ENCODE measurements at places on chromosomes 12 and 14. TPM values are rescaled to one million over a fixed set of nuclear protein-coding genes. Genes with fewer than 3 reads are reported as not detected.

GRCh38 chr12:94674051-94674451 lies 23.7 kb upstream of the TMCC3 start:
- H3K36me3 ChIP-seq = peaks cover 3% of the 10 kb centered on the region
- H3K27ac ChIP-seq = no peak overlapping the region
- H3K4me3 ChIP-seq = no peak overlapping the region
- H3K27me3 ChIP-seq = peaks cover 2% of the 10 kb centered on the region
- no peak for DNase-seq
- no peaks in the 10 kb centered on the region for H3K4me1 ChIP-seq

GRCh38 chr12:124752437-124753227 lies 111.0 kb downstream of the SCARB1 start:
- peak overlapping the region; percentile 57 for H3K27ac ChIP-seq
- peaks cover 19% of the 10 kb centered on the region for H3K27me3 ChIP-seq
- H3K36me3 ChIP-seq = peaks cover 8% of the 10 kb centered on the region
- no peak for DNase-seq
- H3K4me1 ChIP-seq = peaks cover 42% of the 10 kb centered on the region

GRCh38 chr12:56152132-56152755 lies at the start of gene MYL6B:
Gene MYL6B, plus strand, starts transcription at chr12:56152587. Its CDS starts 1,332 bp downstream, at chr12:56153919.
- H3K27me3 ChIP-seq = peaks cover 11% of the 10 kb centered on the region
- peak; percentile 94 for DNase-seq
- peak within 1 kb of the TSS; percentile 93 for H3K27ac ChIP-seq
- peaks cover 11% of the 10 kb centered on the region for H3K4me1 ChIP-seq
- peak within 1 kb of the TSS; percentile 89 for H3K4me3 ChIP-seq

- no peak overlapping the region for H3K27ac ChIP-seq
- H3K27me3 ChIP-seq = no peaks in the 10 kb centered on the region
- H3K4me3 ChIP-seq = no peak overlapping the region
- H3K36me3 ChIP-seq = peaks cover 6% of the 10 kb centered on the region
- H3K4me1 ChIP-seq = peaks cover 6% of the 10 kb centered on the region
Measured at GRCh38 chr12:55258303-55258702, 13.9 kb downstream of the OR6C74 start.

GRCh38 chr14:92680781-92681650 lies 67.4 kb downstream of the LGMN start:
- H3K4me1 ChIP-seq = no peaks in the 10 kb centered on the region
- no peaks in the 10 kb centered on the region for H3K27me3 ChIP-seq
- peak; percentile 83 for DNase-seq
- no peak overlapping the region for H3K4me3 ChIP-seq
- H3K27ac ChIP-seq = no peak overlapping the region

- H3K27ac ChIP-seq = no peak overlapping the region
- no peak for DNase-seq
- no peak overlapping the region for H3K4me3 ChIP-seq
- no peaks in the 10 kb centered on the region for H3K36me3 ChIP-seq
- H3K27me3 ChIP-seq = peaks cover 4% of the 10 kb centered on the region
Measured at GRCh38 chr14:22510527-22511110, 78.4 kb downstream of the DAD1 start.

- no peaks in the 10 kb centered on the region for H3K4me1 ChIP-seq
- no peak for DNase-seq
- no peak overlapping the region for H3K27ac ChIP-seq
- peaks cover 4% of the 10 kb centered on the region for H3K27me3 ChIP-seq
Measured at GRCh38 chr14:60622210-60622916, 26.9 kb downstream of the SIX1 start.

GRCh38 chr12:3713947-3714346 lies 39.0 kb downstream of the CRACR2A start:
- H3K36me3 ChIP-seq = no peaks in the 10 kb centered on the region
- H3K27ac ChIP-seq = peak overlapping the region; percentile 94
- DNase-seq = no peak
- peaks cover 46% of the 10 kb centered on the region for H3K4me1 ChIP-seq

DNA sequence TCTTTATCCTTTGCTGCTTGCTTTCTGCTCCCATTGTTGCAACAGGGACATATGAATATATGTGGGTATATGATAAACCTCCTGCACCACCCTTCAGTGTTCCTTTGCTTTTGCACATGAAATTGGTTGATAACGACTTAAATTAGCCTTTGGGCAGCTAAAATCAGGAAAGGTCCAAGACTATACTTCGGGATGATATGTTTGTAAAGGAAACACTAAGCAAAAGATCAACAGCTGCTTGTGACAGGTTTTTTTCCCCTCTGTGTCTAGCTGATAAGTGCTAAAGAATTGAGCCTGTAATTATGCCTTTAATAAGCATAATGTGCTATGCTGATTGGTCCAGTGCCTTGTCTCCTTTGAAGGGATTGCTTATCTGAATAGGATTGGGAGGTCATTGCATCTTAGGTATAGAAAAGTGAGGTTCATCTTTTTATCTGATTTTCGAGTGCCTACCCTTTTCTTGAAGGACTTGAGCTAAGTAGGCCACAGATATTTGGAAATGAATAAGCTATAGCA lies 59.4 kb downstream of the PPHLN1 start:
- no peaks in the 10 kb centered on the region for H3K36me3 ChIP-seq
- H3K4me3 ChIP-seq = no peak overlapping the region
- no peak overlapping the region for H3K27ac ChIP-seq
- no peak for DNase-seq
- no peaks in the 10 kb centered on the region for H3K27me3 ChIP-seq

- H3K36me3 ChIP-seq = no peaks in the 10 kb centered on the region
- no peak overlapping the region for H3K27ac ChIP-seq
- H3K27me3 ChIP-seq = peaks cover under 1% of the 10 kb centered on the region
- peaks cover 4% of the 10 kb centered on the region for H3K4me1 ChIP-seq
- H3K4me3 ChIP-seq = no peak overlapping the region
Measured at GRCh38 chr12:68638721-68639395, 28.2 kb downstream of the RAP1B start.

DNA sequence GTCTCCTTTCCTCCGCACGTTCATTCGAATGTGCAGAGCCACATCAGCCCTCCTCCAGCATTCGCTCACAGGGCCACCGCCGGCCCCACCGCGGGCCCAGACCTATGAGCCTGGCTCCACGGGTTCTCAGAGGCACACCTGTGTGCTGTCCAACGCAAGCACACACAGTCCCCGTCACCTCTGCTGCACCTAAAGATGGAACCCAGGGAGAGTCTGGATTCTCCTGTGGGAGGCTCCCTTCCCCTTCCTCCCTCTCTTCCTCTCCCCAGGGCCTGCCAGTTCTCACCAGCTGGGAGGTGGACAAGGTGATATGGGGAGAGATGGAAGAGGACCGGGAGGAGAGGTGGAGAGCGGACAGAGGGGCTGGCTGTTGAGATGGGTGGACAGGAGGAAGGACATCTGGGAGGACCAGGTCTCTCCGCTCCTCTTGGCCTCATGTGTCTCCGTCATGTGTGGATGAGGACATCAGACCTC lies 4.9 kb upstream of the AQP6 start:
- peaks cover 4% of the 10 kb centered on the region for H3K36me3 ChIP-seq
- H3K4me3 ChIP-seq = peak overlapping the region; percentile 34
- DNase-seq = no peak
- peaks cover 9% of the 10 kb centered on the region for H3K4me1 ChIP-seq
- peaks cover 5% of the 10 kb centered on the region for H3K27me3 ChIP-seq

DNA sequence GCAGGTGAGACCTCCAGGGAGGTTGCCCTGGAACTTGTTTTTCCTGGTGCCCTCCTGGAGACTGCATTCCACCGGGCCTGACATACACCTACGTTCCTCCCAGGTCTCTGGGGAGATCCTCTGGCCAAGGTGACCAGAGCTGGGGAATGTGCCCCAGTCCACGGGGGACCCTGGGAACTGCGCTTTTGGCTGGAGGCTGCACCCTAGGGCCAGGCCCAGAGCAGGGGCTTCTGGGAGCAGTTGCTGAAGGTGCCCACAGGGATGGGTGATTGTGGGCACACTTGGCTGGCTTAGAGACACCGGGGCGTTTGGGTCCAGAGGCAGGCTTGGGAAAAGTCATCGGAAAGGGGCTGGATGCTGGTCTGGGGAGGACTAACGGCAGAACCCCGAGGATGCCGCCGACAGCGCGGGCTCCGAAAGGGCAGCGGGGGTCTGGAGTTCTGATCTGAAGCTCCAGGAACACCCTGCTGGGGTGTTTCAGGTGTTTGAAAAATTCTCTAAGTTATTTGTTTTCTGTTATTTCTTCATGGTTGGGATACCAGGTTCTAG lies 36.5 kb upstream of the TDRD9 start:
- H3K4me3 ChIP-seq = no peak overlapping the region
- DNase-seq = no peak
- no peaks in the 10 kb centered on the region for H3K4me1 ChIP-seq
- peaks cover 10% of the 10 kb centered on the region for H3K27me3 ChIP-seq
- H3K36me3 ChIP-seq = peaks cover 5% of the 10 kb centered on the region
- no peak overlapping the region for H3K27ac ChIP-seq

GRCh38 chr14:96911499-96912149 lies 114.4 kb downstream of the VRK1 start:
- no peaks in the 10 kb centered on the region for H3K4me1 ChIP-seq
- no peak for DNase-seq
- peaks cover 9% of the 10 kb centered on the region for H3K27me3 ChIP-seq
- H3K36me3 ChIP-seq = peaks cover 35% of the 10 kb centered on the region
- H3K4me3 ChIP-seq = no peak overlapping the region

GRCh38 chr12:42255866-42256261 lies 17.8 kb upstream of the YAF2 start:
- H3K4me3 ChIP-seq = no peak overlapping the region
- no peaks in the 10 kb centered on the region for H3K4me1 ChIP-seq
- H3K27ac ChIP-seq = no peak overlapping the region
- H3K36me3 ChIP-seq = peaks cover 6% of the 10 kb centered on the region

GRCh38 chr14:72278316-72278715 lies 346.1 kb downstream of the RGS6 start:
- H3K4me3 ChIP-seq = no peak overlapping the region
- H3K36me3 ChIP-seq = no peaks in the 10 kb centered on the region
- no peaks in the 10 kb centered on the region for H3K27me3 ChIP-seq
- no peaks in the 10 kb centered on the region for H3K4me1 ChIP-seq

DNA sequence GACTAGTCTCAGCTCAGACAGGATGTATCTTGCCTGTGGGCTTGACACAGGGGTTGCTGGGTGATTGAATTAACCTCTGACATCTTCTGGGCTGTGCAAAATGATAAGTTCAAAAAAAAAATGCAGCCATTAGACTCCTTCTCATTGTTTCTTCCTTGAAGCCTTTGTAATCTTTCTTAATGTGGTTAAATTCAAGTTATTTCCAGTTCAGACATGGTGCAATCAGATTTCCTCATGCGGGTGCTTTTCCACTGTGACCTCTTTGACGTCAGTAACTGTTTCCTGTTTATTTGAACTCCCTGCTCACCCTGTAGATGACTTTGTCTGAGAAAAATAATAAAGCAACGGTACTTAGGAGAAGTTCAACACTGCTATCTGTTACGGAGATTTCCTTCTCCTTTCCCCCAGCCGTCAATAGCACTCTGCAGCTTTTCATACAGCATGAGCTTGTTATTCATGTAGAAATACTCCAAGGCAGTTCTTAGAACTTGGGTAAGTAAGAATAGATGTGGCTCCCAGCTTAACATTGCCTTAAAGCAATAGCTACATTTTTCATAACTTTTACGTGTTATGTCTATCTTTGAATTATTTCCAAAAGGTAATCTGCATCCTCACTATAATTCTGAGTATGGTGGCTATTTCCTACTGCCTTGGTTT lies 155.5 kb downstream of the PRKCH start:
- no peak overlapping the region for H3K4me3 ChIP-seq
- peaks cover 4% of the 10 kb centered on the region for H3K4me1 ChIP-seq
- no peak overlapping the region for H3K27ac ChIP-seq

GRCh38 chr12:92041742-92042141 lies 103.9 kb downstream of the BTG1 start:
- H3K27me3 ChIP-seq = no peaks in the 10 kb centered on the region
- no peak for DNase-seq
- H3K4me3 ChIP-seq = no peak overlapping the region
- H3K27ac ChIP-seq = no peak overlapping the region
- H3K36me3 ChIP-seq = no peaks in the 10 kb centered on the region
- peaks cover 12% of the 10 kb centered on the region for H3K4me1 ChIP-seq

GRCh38 chr14:21494902-21495762 lies 16.0 kb downstream of the METTL3 start:
- H3K4me1 ChIP-seq = no peaks in the 10 kb centered on the region
- DNase-seq = no peak
- no peak overlapping the region for H3K4me3 ChIP-seq
- H3K27ac ChIP-seq = no peak overlapping the region
- H3K36me3 ChIP-seq = no peaks in the 10 kb centered on the region

DNA sequence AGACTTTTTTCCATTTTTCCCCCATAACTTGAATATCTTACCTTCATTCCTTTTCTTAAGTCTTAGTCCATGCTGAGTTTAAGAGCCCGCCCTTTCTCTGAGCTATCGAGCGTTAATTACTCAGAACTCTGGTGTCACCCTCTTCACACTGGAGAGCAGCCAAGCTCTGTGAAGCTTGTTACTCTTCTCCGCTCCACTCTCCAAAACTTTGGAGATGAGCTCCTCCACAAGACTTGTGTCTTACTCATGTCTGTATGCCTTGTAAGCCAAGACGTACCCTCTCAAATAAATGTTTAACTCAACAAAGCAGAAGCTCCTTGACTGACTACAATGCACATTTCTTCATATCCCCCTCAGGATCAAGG lies 54.7 kb downstream of the DICER1 start:
- peak overlapping the region; percentile 8 for H3K4me3 ChIP-seq
- peaks cover 1% of the 10 kb centered on the region for H3K27me3 ChIP-seq
- H3K27ac ChIP-seq = peak overlapping the region; percentile 59
- H3K36me3 ChIP-seq = peaks cover 4% of the 10 kb centered on the region

- no peaks in the 10 kb centered on the region for H3K27me3 ChIP-seq
- no peak overlapping the region for H3K27ac ChIP-seq
- DNase-seq = no peak
- no peak overlapping the region for H3K4me3 ChIP-seq
- no peaks in the 10 kb centered on the region for H3K36me3 ChIP-seq
- H3K4me1 ChIP-seq = no peaks in the 10 kb centered on the region
Measured at GRCh38 chr12:10289005-10289754, 18.5 kb upstream of the KLRD1 start.

Gene AKAP5
- total RNA-seq = 0.15 TPM

Gene GON7
- total RNA-seq = 6.5 TPM

Gene GLT1D1
- 4.4 TPM for total RNA-seq

Gene ISCA2
- total RNA-seq = 14.8 TPM

Gene HOXC12
- not detected for total RNA-seq

Gene CLEC7A
- total RNA-seq = not detected

Gene NGB
- 0.22 TPM for total RNA-seq

Gene PRH2
- not detected for total RNA-seq

Gene RNASE3
- total RNA-seq = not detected

Gene TBPL2
- total RNA-seq = not detected

Gene VRTN
- 0.15 TPM for total RNA-seq

Measured in glutamatergic neuron (in vitro differentiated cells).